ENCODE measurements at places on chromosomes 12 and 14.

GRCh38 chr12:106178562-106178961, 39.8 kb upstream of the NUAK1 start:
- no peak for DNase-seq

GRCh38 chr14:54001189-54001878, 44.7 kb upstream of the BMP4 start:
- no peak for DNase-seq

DNA sequence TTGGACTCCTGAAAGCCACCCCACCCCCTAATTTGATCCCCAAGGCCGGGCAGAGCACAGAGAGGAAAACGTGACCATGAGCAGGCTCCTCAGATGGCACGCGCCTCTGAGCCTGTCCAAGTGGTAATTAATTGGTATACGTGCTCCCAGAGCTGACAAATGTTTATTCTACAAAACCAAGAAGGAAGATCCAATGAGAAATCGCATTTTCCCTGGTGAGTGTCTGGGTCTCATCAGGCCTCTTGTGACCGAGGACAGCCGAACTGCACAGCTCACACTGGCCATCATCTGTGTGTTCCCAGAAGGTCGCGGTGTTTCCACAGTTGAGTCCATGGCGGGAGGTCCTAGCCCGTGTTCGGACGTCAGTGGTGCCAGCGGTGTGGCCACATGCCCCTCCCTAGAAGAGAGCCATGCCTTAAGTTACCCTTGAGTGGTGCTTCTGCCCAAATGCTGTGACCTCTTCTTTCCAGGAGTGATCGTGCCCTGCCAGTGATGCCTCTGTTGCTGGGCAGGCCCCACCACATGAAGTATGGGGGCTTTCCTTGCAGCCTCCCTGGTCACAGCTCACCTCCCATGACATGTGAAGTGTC, 317.5 kb upstream of the RTL1 start:
- DNase-seq = no peak

DNA sequence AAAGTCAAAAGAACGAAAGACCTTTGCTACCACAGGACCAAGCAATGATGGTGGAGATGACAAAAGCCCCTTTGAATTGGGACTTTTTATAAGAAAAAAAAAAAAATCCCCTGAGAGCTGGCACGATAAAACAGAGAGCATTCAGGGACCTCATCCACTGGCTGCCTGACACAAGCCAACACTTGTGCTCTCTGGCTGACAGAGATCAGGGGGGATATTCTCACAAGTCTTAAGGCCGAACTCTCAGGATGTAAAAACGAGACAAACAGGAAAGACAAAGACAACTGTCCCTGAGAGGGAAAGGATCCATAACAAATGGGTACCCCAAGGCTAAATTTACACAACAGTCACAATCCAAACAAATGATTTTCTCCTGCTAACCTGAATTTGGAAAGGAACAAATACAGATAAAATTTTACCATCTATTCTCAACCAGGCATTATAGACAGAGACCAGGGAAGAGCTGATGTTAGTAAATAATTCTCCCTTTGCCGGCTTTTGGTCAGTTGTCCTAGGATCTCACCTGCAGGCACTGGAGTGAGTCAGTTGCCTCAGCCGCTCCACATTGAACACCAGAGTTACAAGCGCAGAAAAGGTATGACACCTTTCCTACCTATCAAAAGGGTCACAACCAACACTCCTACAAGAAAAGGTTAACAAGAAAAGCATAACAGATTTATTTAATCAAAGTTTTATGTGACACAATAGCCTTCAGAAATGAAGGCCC, 37.9 kb upstream of the GARIN6 start:
- DNase-seq = no peak

DNA sequence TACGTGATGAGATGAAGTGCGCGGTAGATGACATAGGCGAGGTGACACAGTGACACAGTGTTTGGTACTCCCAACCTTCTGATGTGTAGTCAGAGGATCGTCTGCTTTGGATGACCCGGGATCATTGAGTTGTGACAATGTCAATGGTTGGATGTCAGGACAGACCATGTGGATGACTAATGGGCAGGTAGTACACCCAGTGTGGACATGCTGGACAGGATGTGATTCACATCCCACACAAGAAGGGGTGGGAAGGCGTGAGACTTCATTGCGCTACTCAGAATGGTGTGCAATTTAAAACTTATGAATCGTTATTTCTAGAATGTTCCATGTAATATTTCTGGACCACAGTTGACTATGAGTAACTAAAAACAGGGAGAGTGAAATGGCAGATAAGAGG, 23.8 kb downstream of the MAP3K9 start:
- DNase-seq = no peak

- DNase-seq = no peak
Observed at GRCh38 chr12:115988625-115989563, 288.6 kb downstream of the MED13L start.

DNA sequence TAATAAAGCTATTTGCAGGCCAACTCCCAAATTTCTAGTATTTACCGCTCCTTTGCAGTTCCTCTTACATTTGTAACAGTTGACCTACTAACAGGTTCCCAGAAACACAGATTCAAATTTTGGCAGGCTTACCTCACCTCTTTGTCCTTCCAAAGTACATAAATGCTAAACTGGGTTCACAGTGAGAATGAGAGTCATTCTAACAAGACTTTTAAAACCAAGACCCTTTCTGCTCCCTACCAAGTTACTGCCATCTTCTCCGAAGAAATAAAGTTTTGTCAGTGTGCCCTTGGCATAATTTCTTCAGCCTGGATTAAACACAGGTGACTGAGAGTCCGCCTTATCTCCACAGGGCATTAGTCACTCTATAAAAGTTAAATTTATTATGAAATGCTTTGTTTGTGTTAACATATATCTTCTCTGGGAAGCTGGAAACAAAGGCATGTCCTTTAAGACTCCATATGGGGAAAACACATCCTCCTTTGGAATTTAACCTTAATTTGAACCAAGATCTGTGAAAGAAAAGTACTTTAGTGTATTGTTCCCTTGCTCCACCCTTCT, 28.2 kb downstream of the FOXA1 start:
- no peak for DNase-seq

DNA sequence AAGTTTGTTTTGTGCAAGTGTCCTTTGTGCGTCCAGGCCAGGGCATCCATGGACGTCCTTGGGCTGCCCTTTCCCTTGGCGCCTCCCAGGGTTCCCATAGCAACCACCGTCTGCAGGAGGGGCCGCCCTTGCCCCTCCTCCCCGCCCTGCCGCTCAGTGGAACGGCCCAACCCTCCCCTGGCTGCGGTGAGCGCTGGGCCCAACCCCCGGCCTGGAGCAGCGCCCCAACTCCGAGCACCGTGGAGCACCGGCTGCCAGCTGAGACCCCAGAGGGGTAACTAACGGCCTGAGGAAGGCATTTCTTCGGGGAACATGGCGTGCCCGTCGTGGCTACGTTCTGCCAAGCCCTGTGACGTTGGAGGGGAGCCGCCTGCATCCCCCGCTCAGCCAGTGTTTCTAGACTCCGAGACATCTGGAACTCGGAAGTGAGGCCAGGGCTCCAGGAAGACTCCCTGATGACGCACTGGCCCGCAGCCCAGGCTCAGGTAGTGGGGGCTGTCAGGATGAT, 5.3 kb upstream of the ACACB start:
- peak; percentile 96 for DNase-seq

Measured in muscle of back (tissue), 13 donors.